Thyroid gland (tissue), 4 donors: ENCODE measurements at places on chromosomes 16 and 17. TPM values are rescaled to one million over a fixed set of nuclear protein-coding genes. Genes with fewer than 3 reads are reported as not detected.

DNA sequence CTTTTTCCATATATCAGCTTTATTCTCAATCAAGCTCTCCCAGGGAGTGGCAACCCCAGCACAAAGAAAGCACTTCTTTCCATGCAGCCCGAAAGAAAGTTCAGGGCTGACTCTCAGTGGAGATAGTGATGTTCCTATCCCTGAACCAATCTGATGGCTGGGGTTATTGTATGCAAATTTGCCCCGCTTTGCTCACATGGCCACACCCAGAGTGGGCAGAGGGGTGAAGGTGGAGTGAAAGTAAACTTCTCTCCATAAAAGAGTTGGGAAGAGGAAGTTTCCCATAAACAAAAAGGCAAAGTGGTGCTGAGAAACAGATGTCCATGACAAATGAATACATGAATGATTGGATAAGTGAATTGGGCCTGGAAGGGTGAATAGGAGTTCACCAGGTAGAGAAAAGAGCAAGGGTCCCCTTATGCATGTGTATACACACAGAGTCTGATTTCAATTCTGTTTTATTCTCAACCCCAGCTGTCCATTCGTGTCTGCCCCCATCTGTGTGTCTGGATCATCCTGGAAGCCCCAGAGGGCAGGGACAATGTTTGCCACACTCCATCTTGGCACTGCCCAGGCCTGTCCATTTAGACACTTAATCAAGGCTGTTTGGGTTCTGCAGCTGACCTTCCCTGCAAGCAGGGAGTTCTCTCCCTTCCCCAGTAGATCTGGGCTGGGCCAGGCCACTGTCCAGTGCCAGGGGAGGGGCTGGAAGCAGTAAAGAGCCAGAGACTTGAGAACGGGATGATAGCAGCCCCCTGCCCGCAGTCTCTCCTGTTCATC lies 14.1 kb upstream of the NGFR start:
- no peak for DNase-seq

Gene SDK2
- total RNA-seq, result 4.5 TPM

GRCh38 chr17:7241090-7241733 lies 1.0 kb downstream of the GABARAP start:
- no peak for DNase-seq

GRCh38 chr17:3575511-3575910 lies 17.9 kb upstream of the TRPV3 start:
- no peak for DNase-seq

DNA sequence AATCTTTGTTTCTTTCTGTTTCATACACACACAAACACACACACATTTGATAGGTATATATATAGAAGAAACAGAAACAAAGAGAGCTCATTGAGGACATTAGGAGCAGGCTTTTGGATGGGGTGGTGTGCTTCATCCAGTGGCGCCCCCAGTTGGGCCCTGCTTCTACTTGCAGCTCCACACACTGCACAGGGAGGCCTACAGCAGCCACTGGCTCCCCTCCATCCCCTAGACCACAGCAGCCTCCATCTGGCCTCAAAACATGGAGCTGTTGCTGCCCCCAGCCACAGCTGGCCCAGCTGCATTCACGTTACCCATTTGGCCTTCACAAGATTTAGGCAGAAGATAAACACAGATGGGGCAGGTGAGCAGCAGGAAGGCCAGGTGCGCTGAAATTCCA lies 33.1 kb upstream of the NF1 start:
- no peak for DNase-seq

- DNase-seq, result no peak
These were observed 4.8 kb downstream of the ATP2A3 start for GRCh38 chr17:3959295-3959899.

- DNase-seq, result no peak
These were observed 40.0 kb downstream of the FAM20A start for GRCh38 chr17:68560966-68561720.

Gene CYLD
- total RNA-seq, result 93.7 TPM

DNA sequence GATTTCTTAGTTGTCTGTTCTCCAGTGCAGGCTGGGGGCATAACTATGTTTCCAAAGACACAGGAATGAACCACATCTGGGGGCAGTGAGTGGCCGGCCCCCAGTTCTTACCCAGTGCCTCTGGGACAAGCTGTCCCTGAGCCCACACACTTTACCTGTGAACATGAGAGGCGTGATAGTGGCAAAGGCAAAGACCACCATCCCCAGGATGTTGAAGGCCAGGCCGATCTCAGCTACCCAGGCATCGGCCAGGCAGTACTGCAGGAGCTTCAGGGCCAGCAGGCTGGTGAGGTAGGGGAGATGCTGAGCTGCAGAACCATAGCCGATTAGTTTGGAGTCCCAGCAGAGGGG lies 1.6 kb downstream of the SLC46A1 start:
- no peak for DNase-seq

Gene NPTX1
- total RNA-seq, result not detected
